Renal pelvis (tissue), 12 donors: ENCODE measurements at places on chromosomes 4 and X.

DNA sequence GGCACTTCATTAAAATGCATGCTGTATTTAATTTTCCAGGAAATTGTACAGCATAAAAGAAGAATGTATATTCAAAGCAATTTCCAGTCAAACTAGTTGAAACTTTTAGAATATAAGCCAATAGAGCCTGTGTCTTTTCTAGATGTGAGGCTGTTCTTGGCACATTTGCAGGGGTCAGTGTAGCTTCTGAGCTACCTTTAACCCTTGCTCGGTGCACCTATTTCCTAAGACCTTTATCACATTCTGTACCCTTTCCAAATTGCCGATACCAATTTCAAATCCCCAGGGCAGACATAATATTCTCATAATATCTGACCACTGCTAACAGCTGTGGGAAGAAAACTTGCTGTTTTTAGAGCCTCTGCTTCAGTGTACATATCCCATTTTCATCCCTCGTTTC, 43.2 kb downstream of the DCAF8L2 start:
- no peak for DNase-seq

- no peak for DNase-seq
Measured at GRCh38 chr4:28225689-28226353, 1365.2 kb downstream of the STIM2 start.

GRCh38 chr4:54400188-54400587, 171.1 kb downstream of the PDGFRA start:
- no peak for DNase-seq

- peak; percentile 54 for DNase-seq
Measured at GRCh38 chr4:156193106-156193505, 239.4 kb upstream of the CTSO start.

- DNase-seq, result no peak
Measured at GRCh38 chr4:10050261-10050661, 29.0 kb upstream of the SLC2A9 start.

GRCh38 chrX:53246231-53246630, 21.2 kb upstream of the KDM5C start:
- no peak for DNase-seq

GRCh38 chr4:145735347-145735675, 55.4 kb downstream of the C4orf51 start:
- DNase-seq, result no peak
